ENCODE measurements at places on chromosomes 3 and 15.

GRCh38 chr3:42823351-42823750, 14.1 kb downstream of the ACKR2 start:
- DNase-seq: peak; percentile 8

DNA sequence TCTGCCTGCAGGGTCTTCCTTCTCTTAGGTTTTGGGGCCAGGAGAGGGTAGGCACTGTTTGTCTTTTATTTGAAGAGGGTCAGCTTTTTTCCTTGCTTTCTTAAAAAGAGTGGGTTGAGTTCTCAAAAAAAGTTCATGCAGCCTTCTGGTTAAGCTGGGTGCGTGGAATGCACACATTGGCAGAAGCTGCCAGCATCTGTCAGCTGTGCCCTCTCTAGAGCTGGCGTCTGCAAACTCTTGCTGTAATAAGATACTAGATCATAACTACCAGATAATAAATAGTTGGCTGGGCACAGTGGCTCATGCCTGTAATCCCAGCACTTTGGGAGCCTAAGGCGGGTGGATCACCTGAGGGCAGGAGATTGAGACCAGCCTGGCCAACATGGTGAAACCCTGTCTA, 373.4 kb downstream of the OCA2 start:
- DNase-seq: no peak

GRCh38 chr3:132265028-132265427, 52.2 kb upstream of the ACP3 start:
- no peak for DNase-seq

DNA sequence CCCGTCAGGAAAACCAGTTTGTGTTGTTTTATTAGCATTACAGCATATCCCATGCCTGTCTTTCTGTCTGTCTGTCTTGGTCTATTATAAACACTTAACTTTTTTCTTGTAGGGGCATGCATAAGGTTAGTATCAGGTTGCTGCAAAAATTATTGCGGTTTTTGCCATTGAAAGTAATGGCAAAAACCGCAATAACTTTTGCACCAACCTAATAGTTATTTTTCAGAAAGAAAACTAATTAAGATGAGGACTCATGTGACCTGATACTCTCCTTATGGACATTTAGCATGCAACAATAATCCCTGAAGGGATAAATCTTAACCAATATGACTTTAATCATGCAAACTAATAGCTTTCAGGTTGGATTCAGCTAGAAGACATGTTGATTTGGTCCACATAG, 326.7 kb upstream of the SUCLG2 start:
- DNase-seq: no peak

DNA sequence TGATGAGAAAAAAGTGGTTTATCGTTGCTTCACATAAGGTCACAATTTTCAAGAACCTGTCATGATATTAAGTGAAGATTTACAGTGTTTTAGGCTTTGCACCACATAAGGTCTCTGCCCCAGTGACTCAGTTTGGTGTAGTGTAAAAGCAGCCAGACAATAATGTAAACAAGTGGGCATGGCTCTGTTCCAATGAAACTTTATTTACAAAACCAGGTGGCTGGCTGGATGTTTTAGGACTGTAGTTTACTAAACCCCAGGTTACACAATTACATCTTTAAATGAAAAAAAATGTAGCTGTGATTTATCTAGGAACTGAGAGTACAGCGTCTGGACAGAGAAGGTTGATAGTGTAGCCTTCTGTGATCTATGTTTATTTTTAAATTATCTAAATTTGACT, 9.7 kb upstream of the FBXL22 start:
- DNase-seq: no peak

DNA sequence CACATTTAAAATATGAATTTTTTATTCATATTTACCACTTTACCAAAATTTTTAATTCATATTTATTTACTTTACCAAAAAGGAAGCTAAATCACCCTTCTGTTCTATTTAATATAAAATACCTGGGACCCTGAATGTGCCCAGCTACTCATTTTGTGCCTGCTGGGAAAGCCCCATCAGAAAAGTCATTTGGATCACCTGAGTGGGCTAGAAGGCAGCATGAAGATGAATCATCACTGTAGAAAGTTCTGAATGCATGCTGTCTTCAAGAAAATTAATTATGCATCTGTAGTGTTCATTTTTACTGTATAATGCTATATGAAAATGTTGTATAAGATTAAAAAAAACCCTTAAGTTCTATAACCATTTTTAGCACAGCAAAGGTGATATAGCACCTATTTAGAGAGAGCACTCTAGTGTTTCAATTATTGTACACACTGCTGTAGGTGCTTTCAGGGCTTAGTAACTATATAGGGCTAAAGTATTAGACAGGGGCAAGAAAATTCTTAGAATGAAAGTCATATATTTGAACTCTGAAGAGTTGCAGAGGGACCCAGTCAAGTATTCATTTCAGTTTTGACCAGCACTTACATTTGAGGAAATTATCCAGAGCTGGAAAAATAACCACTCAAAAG, 175.1 kb downstream of the NFKBIZ start:
- DNase-seq: no peak

DNA sequence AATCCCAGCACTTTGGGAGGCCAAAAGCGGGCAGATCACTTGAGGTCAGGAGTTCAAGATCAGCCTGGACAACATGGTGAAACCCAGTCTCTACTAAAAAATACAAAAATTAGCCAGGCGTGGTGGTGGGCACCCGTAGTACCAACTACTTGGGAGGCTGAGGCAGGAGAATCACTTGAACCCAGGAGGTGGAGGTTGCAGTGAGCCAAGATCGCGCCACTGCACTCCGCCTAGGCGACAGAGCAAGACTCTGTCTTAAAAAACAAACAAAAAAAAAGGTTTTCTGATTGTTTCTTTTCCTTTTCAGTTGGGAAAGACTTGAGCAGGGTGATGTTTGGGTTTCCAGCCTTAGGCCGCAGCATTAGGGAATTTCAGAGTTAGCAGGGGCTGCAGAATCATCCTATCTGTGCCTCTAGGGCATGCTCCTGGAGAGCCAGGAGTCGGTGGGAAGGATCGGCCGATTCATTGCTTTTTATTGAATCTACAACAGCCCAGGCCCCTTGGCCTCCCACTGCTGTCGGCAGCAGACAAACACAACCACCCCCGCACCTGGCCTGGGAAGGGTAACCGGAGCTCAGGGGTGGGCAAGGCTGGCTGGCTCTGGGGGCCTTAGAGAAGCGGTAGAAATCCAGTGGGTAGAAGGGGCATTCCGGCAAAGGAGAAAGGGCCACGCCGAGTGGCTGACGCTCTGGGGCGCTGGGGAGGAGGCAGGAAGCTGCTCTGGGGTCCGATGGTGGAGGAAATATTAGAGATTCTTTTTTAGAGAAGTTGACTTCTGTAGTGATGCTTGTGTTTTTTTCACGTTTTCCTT, 6.3 kb downstream of the CHAC1 start:
- DNase-seq: no peak

DNA sequence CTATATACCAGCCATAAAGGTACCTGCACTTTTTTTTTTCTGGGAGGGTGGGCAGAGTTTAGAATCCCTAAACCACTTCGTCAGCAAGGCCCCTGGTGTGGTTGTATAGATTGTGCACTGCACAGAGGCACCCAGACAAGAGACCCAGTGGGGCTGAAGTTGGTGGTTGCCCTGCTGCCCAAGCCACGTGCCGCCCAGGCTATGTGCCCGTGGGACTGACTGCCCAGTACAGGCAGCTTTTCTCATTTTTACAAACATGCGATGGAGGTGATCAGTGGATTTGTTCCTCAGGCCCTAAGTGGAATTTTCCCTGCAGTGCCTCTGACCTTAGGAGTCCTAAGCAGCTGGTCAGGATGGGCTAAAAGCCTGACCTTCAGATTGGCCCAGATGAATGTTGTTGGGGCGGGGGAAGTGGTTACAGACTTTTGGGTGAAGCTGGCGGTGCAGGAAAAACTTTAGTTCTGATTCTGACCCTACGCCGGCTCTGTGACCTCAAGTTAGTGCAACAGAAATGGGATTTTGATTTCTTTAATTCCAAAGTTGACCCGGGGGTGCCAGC, 34.9 kb upstream of the LIMD1 start:
- DNase-seq: no peak

GRCh38 chr3:173700336-173700735, 302.8 kb downstream of the NLGN1 start:
- no peak for DNase-seq

DNA sequence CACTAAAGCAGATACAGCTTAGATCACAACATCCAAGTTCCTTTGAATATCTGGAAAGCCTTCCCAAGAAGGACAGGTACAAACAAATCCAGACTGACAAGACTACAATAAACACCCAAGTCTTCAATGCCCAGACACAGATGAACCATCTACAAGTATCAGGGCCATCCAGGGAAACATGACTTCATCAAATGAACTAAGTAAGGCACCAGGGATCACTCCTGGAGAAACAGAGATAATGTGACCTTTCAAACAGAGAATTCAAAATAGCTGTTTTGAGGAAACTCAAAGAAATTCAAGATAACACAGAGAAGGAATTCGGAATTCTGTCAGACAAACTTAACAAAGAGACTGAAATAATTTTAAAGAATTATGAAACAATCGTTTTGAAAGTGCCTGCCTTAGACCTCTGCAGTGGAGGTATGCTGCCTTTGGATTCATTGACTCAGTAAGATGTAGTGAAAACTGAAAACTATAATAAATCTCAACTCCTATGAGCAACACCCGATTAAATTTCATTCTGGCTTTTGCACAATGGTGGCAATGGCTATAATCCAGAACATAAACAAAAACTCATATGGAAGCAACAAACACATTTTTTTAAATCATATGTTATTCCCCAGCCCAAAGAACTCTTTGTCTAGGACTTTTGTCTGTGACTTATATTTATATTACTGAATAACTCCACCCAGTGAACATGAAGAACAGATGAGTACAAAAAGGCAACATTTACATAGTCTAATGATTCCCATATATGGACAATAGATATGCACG, 12.6 kb upstream of the COL8A1 start:
- DNase-seq: no peak

DNA sequence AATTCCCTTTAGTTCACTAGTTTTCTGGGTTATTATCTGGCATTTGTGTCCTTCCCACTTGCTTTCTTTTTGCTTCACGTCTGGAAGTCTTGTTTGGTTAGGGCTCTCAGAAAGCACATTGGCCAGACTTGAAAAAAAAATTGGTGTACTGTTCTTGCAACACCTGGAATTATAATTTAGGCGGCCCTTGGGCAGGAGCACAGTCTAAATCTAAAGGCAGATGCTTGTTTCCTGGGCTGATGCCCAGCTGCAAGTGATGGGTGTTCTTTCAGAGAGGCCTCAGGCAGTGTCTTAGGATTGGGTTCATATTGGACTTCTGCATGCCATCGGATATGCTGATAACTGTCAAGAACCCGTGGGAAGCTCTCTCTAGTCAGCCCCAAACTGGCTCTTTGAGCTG, 521.5 kb downstream of the PDCD6IP start:
- no peak for DNase-seq

GRCh38 chr3:169103951-169104941, 559.3 kb downstream of the MECOM start:
- no peak for DNase-seq

DNA sequence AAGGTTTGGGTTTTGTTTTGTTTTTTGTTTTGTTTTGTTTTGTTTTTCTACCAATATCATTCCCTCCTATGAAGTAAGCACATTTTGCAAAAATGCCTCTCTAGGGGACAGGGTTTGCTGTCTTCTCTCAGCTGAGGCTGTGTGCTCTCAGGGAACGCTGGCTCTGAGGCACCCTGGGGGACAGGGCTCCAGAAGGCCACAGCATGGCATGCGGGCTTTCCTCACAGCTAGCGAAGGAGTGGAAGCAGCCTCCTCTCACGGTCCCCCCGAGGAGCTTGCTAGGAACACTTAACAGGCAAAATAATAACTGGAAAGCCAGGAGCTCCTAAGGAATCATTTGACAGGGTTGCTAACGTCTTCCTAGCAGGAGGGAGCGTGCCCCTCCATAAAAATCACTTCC, 227.7 kb upstream of the ST8SIA2 start:
- DNase-seq: no peak

GRCh38 chr15:35565901-35566300, 19.9 kb upstream of the DPH6 start:
- no peak for DNase-seq

DNA sequence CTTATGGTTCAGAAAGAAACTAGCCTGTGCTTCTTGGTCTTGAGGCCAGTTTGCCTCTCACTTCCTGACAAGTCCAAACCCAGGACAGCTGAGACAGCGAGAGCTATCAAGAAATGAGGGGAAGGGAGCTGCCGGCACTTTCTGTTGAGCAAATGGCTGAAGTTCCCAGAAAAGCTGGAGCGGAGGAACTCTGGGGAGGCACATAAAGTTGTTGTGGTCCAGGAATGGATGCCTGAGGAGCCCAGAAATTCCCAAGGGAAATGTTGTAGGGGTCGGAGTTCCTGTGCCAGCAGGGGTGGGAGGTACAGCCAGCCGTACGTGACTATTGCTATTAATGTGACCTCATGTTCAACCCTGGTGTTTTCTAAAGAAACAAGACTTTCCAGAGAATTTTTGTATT, 98.8 kb upstream of the TNFAIP8L3 start:
- no peak for DNase-seq

DNA sequence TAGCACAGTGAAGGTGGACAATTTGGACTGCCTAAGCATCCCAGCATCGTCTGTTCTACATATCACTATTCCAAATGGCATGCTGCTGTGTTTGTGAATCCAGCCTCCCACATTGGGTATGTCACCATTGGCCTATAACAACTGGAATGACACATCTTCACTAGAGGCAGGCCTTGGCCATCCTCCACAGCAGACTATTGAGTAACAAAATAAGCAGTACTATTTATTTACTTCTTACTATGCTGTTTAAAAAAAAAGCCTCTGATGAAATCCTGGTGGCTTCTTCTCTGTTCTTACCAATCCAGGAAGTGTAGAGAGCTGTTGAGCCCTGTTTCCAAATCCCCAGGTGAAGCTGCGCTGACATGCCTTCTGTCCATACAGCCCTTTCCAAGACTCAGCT, 30.6 kb upstream of the CERS3 start:
- no peak for DNase-seq

GRCh38 chr3:48709051-48709461, 8.0 kb downstream of the IP6K2 start:
- no peak for DNase-seq

DNA sequence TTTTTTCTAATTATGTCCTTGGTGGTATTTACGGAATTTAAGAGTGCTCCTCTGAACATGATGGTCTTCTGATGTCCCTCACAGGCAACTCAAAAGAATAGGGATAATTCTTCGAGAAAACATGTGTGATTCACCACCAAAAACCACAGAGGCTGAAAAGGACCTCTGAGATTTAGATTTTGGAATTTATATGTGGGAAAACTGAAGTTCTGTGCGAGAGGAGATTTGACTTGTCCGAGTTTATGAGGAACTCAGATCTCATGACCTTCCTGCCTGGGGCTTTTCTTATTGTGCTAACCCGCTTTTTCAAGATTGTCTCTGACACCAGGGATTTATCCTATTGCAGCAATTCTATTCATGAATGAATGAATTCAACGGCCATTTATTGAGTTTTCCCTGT, 142.4 kb downstream of the FAM43A start:
- no peak for DNase-seq

DNA sequence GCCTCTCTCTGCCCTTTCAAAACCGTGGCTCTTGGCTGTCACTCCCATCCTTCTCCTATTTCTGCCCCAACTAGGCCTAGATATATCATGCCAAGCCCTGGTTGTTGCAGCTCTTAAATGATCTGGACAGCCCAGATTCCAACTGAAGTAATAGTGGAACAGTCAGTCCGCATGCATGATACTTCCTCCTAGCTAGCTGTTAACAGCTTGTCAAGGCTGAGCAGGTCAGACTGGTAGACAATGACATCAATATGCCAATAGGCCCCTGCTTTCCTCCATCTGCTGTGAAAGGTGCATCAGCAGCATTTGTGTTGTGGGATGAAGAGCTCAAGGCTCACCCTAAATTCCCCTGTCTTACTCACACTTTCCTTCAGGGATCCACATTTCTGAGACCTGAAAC, 527.7 kb upstream of the TGFBR2 start:
- DNase-seq: no peak

- no peak for DNase-seq
Observed at GRCh38 chr3:99544786-99545281, 93.6 kb upstream of the COL8A1 start.

Data from NCI-H2227 treated with DMSO at 0.1 percent for 48 hours (cell line).